ENCODE measurements at places on chromosomes 2 and 18.

DNA sequence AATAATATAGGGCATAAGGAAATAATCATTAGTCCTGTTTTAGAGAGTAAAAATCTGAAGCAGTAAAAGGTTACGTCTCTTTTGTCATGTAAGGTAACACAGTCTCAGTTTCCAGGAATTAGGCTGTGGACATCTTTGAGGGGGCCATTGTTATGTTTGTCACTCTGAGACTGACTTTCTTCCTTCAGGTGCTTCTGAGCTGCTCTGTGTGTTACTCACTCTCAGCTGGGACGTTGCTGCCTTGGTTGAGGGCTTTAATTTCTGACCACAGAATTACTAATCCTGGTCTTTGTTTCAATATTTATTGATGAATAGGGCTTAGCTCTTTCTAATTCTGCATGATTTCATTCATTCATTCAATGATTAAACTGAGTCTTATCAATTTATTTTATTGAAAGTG is 55.9 kb upstream of the SLC38A11 start:
- no peak for DNase-seq

DNA sequence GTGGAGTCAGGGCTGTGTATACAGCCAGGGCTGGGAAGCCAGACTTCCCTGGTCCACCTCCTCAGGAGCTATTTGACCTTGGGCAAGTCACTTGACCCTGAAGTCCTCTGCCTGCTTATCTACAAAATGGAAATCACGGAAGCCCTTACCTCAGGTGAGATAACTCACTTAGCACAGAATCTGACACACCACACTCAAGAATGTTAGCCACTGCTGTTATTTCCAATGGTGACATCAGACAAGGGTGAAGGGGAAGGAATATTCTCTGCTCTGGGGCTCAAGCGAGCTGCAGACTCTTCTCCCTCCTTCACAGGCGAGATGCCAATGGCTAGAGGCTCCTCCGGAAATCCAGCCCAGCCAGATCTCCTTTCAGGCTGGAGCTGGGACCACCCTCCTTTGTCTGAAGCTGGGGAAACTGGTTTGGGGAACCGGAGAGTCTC is 189.6 kb downstream of the HAUS1 start:
- no peak for DNase-seq

DNA sequence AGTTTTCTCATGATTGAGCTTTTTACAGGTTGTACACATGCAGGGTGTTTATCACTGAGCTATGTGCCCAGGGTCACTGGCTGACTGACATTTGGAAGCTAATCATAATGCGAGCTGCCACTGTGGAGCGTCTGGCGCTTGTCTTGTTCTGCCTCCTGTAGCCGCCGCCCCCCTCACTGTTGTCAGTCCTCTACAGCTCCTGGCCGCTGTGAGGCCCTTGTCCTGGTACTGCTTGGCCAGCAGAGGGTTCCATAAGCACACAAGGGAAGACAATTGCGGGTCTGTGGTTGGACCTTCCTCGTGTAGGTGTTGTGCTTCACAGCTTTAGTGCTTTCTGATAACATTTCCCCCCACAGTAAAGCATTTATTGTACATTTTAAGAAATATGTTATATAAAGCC is 105.6 kb upstream of the LDLRAD4 start:
- no peak for DNase-seq

DNA sequence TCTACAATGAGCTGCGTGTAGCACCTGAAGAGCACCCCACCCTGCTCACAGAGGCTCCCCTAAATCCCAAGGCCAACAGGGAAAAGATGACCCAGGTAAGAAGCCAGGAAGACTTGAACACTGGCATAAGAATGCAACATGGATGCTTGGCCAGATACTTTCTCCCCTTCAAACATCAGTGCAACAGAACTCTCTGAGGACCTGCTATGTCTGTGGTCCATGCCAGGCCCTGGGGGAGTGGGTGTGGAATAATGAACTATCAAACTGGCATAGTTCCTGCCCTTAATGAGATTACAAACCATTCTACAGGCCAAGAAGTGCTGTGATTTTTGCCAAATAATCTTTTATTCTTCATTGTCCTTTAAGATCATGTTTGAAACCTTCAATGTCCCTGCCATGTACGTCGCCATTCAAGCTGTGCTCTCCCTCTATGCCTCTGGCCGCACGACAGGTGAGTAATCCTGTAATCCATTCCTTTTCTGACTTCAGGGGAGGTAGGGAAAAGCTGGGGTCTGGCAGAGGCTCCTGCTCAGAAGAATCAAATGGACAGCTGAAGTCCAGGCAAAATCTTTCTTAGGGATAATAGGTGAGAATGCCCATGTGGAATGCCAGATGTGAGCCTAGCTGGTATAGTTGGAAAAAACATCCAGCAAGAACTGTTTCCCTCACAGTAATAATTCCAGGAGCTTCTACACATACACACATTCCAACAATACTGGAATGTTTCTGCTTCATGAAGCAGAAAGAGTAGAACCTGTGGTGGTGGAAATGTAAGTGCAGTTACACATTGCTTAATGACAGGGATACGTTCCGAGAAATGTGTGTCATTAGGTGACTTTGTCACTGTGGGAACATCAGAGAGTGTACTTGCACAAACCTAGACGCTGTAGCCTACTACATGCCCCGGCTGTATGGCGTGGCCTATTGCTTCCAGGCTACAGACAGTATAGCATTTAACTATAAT is 16.2 kb downstream of the ACTG2 start:
- no peak for DNase-seq

- no peak for DNase-seq
Measured at GRCh38 chr2:41936771-41937463, 110.9 kb upstream of the PKDCC start.

GRCh38 chr18:44098551-44099098 is 582.1 kb upstream of the SETBP1 start:
- DNase-seq = no peak

DNA sequence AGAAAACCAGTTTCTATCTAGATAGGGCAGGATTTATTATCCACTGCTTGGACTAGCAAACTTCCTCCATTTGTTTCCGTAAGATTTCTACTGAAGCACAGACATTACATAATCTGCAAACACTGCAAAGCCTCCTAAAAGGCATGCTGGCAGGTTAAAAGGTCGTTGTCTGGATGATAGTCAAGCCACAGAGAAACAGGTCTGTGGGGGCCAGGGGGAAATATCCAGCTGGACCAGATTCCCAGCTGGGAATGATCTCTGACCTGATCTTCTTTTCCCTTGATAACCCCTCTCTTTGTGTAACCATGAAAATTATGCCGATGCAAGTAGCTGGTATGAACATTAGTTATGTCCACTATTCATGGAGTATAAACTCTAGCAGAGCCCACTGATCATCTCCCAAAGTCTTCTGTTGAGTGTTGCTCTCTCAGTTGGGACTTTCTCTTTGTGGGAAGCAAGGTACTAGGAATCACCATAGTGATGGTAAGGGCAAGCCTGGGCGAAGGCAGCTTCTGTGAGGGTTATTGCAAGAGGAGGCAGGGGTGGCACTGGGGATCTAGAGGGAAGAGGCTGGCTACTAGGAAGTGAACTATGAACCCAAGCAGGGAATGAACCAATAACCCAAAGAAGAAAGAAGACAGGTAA is 61.3 kb downstream of the GDF7 start:
- no peak for DNase-seq

DNA sequence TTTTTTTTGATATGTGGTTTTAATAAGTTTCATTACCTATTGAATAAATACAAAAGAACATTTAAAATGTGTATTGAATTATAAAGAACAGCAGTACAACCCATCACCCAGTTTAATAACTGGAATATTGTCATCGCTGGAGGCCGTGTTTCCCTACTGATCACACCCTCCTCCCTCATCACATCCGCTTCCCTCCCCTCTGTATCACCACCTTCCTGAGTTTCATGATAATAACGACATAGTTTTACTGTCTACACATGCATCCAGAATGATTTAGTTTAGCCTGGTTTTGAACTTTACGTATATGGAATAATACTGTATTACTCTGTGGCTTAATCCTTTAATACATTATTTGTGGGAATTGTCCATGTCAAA is 2.1 kb downstream of the SERPINB8 start:
- no peak for DNase-seq

GRCh38 chr2:171813729-171814128 is 80.3 kb downstream of the SLC25A12 start:
- DNase-seq = no peak

- DNase-seq = no peak
Measured at GRCh38 chr2:86563650-86564061, 413 bp upstream of the CHMP3 start.

GRCh38 chr18:11458447-11458846 is 150.9 kb upstream of the SLC35G4 start:
- DNase-seq = no peak

DNA sequence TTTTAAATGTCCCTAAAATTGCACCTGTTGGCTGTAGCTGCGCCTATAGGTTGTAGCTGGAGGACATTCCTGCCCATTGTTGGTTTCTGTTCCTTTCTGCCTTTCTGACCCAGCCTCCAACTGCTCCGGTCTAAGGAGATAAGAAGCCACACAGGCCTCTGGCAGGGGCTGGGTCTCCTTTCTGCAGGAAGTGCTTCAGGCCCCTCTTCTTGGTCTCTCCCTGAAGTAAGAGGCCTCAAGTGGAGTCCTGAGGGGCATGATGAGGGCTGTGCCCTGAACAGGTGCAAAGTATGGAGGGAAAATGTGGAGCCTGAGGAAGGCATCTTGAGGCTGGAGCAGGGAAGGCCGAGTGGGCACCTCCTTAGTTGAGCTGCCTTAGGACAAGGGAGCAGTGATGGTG is 10.4 kb upstream of the SFTPB start:
- no peak for DNase-seq

GRCh38 chr2:238897911-238898311 is 50.0 kb downstream of the TWIST2 start:
- DNase-seq = no peak

DNA sequence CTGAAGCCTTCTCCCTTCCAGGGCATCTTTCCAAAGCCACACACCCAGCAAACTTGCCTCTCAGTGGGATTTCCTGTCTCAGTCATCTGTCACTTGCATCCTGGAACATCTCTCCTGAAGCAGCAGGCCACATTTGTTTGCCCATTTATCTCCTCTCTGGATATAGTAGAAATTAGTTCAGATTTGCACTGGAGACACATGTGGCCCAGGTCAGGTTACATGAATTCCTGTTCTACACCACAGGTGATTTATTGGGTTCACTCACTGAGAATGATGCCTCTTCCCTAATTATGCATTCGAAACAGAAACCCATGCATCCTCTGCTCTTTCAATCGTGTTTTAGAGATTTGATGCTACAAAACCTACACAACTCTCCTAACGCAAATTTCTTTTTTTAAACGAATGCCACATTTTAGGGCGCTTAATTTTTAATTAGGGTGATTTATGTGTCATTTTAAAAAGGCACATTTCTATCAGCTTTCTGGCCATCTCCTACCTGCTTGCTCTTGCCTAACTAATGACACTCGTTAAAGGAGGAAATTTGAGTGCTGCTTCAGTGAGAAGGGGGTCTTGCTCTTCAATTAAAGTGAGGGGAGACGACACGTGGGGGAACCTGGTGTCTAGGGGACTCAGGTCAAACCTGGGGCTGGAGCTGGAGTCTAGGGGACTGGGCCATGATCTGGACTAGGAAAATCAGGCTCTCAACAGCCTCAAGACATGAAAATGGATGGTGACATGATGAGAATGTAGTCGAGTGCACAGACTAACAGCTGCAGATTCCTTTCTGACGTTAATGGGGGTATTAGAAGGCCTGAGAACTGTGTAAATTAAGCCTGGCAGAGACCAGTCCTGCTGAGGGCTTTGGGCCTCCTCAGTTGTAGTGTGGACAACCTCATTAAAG is 221.4 kb downstream of the CLIP4 start:
- no peak for DNase-seq

- DNase-seq = no peak
Measured at GRCh38 chr2:24169023-24169422, 5.8 kb upstream of the FAM228A start.

GRCh38 chr18:59159265-59159664 is 19.6 kb downstream of the SEC11C start:
- no peak for DNase-seq

DNA sequence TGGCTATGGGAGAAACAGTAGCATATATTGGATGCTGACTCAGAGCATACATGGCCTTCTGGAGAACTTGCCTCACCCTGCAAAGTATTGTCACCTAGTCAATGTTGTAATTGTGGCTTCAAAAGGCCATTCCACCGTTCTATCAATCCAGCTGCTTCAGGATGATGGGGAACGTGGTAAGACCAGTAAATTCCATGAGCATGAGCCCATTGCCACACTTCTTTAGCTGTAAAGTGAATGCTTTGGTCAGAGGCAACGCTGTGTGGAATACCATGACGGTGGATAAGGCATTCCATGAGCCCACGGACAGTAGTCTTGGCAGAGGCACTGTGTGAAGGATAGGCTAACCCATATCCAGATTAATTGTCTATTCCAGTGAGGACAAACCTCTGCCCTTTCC is 1300.1 kb upstream of the ACVR2A start:
- DNase-seq = no peak

DNA sequence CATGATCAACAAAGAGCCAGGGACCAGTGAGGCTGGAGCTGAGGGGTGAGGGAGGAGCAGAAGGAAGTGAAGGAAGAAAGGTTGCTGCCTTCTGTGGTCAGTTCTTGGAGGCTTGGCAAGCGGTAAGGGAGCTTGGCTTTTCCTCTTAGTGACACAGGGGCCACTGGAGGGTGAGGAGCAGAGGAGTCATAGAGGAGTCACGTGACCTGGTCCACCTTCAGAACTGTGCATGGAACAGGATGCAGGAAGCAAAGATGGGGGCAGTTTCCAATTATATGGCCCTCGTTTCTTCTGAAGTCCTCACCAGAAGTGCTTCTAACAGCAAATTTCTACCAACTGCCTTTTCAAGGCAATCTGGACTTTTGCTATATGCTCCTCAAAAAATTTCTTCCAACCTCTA is 326.9 kb upstream of the SMIM21 start:
- DNase-seq = no peak

GRCh38 chr18:58915006-58915799 is 50.5 kb downstream of the ZNF532 start:
- no peak for DNase-seq

DNA sequence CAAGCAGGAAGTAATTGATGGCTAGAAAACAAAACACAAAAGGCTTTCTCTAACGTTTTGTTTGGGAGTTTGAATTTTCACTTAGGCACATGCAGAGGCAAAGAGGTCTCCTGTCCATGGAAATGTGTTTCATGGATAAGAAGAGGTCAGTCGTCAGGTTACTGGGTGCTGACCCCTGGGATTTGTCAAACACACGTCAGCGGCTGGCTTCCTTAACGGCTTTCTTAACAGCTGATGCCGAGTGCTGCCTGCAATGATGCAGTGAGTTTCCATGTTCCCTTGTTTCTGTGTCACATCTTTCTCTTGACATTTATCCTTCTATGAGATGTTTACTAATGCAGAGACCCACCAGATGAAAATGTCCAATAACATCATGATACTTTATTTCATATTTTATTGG is 31.7 kb downstream of the GPR39 start:
- no peak for DNase-seq

DNA sequence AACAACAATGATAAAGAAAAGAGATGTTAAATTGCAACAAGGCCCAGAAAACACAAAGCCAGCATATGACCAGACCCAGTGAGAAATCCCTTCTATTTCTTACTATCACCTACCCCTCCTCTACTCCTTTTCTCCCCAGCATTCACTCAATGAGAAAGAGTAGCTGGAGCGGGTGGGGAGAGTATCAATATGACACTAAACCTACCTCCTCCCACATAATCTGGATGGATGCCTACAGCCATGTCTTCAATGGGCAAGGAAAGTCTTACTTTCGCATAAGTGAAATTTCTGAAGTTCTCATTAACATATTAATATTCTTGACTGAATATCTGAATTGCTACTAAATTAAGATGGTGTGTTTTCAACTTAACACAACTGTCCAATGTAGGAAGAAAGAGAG is 78.2 kb downstream of the AFF3 start:
- no peak for DNase-seq

- no peak for DNase-seq
Measured at GRCh38 chr2:238388794-238389193, 37.9 kb upstream of the ASB1 start.
